ENCODE measurements at places on chromosomes 1 and 21.
A peak's percentile ranks its signal among the peaks of the same experiment; 100 is the strongest.

GRCh38 chr1:30627206-30627605 lies 96.2 kb downstream of the MATN1 start:
- no peak for DNase-seq

DNA sequence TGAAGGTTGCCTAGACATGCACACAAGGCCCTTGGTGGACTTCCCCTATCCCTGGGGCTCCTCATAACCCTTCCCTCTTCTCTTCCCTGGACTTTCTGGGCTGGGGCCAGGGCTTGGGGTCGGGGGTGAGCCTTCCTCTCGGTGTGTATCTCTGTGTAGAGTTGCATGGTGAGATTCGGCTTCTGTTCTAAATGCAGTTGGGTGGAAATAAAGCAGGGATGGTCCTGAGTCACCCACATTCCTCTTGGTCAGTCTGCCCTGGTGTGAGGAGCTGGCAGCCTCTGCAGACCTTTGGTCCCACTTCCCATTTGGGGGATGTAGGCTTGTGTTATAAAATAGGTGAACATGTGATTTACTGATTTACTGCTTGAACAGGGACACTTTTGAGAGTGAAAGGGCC lies 38.0 kb downstream of the ADARB1 start:
- no peak for DNase-seq

DNA sequence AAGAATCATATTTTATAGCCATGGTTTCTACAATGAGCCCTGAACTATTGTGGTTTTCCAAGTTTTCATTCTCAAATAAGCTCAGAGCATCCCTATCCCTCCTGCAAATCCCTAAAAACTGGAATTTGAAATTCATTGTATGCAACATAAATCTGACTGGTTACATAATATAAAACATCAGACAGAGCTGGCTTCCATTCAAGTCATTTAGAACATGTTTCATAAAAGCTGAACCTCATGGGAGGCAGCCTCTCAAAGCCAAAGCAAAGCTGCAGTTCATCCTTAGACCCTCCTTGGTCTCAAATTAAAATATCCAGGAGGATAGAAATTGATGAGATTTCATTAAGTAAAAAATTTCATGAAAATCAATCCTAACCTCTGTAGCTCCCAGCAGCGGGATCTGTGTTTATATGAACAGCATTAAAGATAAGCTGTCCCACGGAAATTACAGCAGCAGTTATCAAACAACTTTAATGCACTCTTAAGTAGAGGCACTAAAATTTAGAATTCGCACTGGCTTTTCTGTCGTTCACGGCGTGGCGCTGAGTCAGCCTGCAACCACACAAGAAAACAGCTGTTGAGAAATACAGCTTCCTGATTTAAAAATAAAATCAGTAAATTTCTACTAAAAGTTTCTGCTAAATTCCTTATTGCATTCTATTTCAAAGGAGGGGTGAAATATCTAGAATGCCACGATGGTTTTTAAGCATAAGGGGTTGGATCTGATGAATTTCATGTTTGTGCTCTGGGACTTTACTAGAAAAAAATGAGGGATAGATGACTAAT lies 99.9 kb upstream of the TIAM1 start:
- peak; percentile 6 for DNase-seq

DNA sequence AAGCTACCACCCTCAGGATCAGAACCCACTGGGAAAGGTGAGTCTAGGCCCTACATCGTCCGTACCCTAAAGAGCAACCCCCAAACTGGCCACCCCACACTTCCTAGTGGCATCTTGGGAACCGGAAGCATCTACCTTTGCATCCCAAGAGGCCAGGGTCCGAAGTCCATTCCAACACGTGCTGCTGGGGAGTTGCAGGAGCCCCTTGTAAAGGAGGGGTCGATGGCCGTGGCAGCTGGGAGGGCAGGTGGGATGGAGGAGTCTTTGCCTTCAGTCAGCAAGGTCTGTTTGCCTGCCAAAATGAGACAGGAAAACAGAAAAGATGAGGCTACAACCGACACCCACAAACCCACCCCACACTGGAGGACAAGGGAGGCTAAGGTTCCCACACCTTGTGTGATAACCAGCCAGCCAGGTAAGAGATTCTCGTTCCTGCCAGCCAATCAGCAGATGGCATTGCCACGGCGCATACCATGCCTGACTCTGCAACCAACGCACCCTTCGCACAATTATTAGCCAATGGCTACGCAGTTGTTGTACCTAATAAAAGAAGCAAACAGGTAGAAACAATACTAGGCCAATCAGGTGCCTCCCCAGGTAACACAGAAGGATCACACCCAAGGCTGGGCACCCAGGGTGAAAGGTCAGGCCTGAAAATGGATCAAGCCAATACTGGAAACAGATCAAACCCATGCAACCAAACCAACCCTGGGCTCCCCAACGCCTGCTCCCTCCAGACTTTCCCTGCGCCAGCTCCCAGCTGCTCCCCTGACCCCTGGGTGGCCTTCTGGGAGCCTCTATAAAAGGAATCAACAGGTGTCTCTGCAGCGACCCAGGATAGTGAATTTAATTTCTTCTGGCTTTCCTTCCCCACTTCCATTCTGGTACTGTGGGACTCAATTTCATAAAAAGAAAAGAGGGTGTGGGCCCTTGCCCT lies 35.6 kb downstream of the CASZ1 start:
- DNase-seq: no peak

- DNase-seq: no peak
Measured at GRCh38 chr1:114702737-114703136, 7.4 kb upstream of the AMPD1 start.

GRCh38 chr1:92769856-92770255 lies 15.1 kb downstream of the EVI5 start:
- no peak for DNase-seq

DNA sequence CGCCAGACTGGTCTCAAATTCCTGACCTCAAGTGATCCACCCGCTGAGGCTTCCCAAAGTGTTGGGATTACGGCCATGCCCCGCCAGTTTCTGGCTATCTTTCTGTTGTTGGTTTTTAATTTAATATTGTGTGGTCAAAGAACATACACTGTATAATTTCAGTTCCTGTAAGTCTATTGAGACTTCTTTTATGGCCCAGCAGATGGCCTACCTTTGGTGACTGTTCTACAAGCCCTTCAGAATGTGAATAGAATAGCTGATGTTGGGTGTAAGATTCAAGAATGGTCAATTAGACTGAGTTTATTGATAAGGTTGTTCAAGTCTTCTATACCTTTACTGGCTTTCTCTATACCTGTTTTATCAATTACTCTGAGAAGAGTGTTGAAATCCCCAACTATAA lies 10.7 kb downstream of the HES2 start:
- DNase-seq: no peak

- no peak for DNase-seq
Measured at GRCh38 chr1:214213136-214213535, 67.8 kb upstream of the SMYD2 start.

DNA sequence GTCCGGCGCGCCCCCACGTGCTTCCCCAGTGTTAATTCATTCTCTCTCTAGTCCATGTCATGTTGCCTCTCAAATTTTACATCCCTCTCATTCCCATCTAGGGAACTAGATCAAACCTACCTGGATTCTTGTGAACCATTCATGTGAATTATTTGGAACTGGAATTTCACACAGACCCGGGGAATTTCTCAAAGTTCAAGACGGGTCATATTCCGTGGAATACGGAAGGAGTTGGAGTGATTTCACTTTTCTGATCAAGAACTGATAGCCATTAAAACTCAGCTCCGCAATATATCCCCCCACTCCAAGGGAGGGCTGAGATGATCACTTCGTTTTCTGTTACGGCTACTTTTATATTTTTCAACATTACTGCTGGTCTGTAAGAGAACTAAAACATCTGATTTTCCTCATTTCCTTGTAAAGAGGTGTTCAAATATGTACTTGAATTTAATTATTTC lies 1.0 kb upstream of the ENO1 start:
- no peak for DNase-seq

- peak; percentile 62 for DNase-seq
Measured at GRCh38 chr1:226862890-226863289, 7.5 kb upstream of the PSEN2 start.

DNA sequence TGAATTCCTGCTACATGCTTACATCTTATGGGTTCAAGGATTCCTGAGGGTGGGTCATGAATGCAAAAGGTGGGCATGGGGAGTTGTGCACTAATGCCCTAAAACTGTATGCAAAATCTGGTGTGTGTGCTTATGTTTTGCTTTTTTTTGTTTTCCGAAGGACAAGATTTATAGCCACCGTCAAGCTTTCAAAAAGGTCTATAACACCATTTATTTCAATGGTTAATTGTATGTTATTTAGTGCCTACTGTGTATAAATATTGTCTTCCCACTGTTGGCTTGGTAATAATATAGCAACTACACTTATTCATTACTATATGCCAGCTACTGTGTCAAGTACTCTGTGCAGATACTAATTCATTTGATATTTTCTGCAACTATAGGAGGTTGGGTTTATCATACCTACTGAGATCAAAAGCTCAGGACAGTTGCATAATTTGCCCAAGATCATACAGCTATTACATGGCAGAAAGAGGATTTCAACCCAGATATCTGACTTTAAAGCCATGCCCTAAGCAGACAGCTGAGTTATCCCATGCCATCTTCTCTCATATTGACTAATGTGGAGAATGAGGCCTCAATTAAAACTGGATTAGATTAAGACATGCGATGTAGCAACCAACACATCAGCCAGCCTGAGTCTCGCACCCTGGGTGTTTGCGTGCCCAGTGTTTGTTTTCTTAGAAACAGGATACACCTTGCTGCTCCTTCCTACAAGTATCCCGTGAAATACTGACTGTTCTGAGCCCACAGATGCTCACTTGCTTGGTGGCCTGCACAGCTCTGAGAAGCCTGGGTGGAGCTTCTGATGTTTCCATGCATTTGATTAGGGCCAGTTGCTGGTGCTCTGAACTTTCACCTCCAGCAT lies 34.6 kb downstream of the GADD45A start:
- DNase-seq: no peak

GRCh38 chr1:75559800-75560199 lies 51.1 kb downstream of the SLC44A5 start:
- DNase-seq: peak; percentile 3

DNA sequence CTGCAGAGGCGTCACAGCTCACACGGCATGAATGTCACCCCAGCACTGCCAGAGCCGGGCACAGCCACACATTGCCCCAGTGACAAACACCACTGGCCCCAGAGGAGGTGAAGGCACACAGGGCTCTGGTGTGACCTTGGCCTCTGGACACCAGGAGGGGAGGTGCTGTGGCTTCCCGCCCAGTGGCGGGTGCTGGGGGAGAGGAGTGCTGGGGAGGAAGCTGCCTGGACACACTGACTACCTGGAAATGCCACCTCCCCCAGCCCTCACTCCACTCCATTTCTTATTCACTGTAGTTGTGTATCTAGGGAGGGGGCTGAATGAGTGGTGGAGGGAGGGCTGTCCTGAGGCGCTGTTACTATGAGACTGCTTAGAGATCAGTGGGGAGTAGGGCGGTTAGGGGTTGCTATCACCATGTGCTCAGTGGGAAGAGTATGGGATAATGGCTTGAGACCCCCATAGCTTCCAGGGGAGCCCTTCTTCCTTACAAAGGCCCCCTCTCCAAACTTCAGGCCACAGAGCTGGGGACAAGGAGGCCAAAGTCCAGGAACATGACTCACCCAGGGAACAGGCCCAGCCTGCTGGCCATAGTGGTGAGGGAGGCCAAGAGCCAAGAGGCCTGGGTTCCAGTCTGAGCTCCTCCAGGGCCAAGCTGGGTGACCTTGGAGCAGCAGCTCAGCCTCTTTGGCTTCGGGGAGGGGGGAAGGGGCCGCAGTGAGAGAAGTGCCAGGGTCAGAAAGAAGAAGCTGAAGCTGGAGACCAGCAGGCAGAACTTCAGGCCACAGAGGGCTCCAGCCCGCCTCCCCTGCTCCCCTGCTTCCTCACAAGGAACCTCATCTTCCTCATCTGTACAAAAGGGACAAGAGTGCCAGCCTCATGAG lies 40.1 kb downstream of the AHDC1 start:
- DNase-seq: no peak

GRCh38 chr1:156481527-156481926 lies 19.0 kb downstream of the MEF2D start:
- DNase-seq: no peak

- DNase-seq: no peak
Measured at GRCh38 chr1:206816390-206817287, 44.3 kb upstream of the IL10 start.

DNA sequence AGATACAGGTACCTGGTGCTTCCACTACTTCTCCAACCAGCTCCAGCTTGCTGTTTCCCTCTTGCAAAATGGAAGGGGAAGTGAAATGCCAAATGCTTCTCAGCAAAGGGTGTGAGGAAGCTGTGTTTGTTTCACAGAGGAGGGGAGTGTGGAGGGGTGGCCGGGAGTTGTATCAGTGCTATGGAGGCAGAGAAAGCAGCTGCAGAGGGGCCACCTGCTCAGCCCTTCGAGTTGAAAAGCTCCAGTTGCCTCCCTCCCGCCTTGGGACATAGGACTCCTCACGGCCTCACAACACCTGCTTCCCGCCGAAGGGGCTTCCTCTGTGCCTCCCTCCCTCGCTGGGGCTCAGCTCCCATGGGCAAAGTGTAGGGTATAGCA lies 12.1 kb upstream of the LINGO4 start:
- no peak for DNase-seq

- DNase-seq: no peak
Measured at GRCh38 chr1:232218955-232219865, 410.7 kb downstream of the SIPA1L2 start.

DNA sequence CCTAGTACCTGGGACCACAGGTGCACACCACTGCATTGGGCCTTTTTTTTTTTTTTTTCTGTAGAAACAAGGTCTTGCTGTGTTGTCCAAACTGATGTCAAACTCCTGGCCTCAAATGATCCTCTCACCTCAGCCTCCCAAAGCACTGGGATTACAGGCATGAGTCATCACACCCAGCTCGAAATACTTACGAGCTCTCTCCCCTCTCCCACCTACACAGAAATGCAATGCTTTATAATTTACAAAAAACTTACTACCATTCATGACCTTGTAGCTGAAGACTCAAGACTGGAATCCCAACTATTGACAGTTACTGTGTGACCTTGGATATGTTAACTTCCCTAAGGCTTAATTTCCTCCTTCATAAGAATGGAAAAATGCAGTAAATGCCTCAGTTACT lies 18.7 kb downstream of the FOXJ3 start:
- no peak for DNase-seq

DNA sequence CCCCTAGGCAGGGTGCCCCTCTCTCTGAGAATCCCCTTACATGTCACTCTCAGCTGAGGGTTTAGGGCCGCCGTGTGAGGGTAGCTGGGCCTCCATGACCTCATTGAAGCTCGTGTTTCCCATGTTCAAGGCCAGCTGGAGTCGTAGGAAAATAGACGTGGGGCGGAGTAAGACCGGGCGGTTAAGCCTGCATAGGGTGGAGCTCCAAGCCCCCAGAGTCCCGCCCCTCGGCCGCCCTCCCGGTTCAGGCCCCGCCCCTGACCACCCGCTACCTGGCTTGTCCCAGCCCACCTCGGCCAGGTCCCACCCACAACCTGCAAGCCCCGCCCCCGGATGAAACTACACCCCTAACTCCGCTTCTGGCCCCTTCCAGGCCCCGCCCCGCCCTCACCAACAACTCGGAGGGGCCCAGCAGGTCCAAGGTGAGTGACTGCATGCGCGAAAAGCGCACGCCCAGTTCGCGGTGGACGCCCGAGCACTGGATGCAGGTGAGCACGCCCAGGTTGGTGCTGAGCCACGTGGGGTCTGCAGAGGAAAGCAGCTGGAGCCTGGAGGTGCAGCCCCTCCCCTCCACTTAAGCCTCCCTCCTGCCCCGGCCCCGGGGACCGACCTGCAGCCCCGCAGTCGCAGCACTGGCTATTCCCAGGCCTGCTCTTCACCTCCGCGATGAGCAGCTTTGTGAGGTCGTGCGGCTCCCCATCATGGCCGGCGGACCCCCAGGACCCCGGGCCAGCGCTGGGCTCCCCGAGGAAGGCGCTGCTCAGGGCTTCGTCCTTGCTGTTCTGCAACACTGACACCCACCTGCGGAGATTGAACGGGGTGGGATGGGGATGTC lies 12.2 kb upstream of the TCEA3 start:
- no peak for DNase-seq

- peak; percentile 48 for DNase-seq
Measured at GRCh38 chr1:218837051-218837450, 336.6 kb upstream of the LYPLAL1 start.

All from stromal cell of bone marrow (primary cell).